H54 (cell line): ENCODE measurements at places on chromosomes 7 and 10.

DNA sequence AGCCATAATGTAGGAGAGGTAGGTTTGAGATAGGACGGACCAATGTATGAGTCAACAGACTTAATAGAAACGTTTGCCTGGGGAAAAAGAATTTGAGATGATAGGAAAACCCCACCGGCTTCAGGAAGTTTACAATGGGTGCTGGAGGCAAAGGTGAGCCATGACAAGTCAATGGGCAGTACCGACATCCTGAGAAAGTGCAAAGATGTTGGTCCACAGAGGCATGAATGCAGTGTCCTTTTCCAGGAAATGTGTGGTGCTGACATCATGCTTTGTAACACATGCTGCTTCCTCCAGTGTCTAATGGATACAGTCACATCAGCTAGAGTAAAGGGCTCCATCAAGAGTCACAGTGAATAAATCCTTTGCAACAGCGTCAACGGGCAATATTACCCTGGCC, 533.6 kb downstream of the INHBA start:
- DNase-seq, result no peak

GRCh38 chr7:30907527-30908267, 4.0 kb upstream of the AQP1 start:
- DNase-seq, result no peak

GRCh38 chr10:102593074-102593803, 51.0 kb upstream of the TRIM8 start:
- DNase-seq, result peak; percentile 63

DNA sequence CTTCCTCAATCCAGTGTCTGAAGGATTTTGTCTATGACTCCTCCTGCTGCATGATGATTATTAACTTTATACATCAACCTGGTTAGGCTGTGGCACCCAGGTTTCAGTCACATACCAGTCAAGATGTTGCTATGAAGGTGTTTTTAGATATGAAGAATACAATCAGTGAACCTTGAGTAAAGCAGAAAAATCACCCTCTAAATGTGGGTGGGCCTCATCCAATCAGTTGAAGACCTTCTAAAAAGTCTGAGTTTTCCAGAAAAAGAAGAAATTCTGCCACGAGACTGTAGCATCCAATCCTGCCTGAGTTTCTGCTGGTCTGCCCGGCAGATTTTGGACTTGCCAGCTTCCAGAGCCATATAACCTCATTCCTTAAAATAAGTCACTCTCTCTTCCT, 126.1 kb upstream of the FRMD4A start:
- no peak for DNase-seq

DNA sequence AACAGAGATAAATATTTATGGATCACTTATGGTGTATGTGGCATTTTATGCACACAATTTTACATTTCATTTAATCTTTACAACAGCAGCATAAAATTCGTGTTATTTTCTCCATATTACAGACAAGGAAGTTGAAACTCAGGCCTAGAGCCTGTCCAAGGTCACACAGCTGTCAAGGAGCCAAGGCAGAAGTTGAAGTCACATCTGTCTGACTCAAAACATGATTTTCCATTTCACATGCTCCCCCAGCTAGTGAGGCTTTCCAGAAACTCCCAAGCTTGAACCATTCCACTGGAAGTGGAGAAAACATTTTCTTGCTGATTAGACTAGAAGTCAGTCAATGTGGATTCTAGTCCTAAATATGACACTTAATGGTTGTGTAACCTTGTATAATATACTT, 110.5 kb downstream of the HECTD2 start:
- no peak for DNase-seq

DNA sequence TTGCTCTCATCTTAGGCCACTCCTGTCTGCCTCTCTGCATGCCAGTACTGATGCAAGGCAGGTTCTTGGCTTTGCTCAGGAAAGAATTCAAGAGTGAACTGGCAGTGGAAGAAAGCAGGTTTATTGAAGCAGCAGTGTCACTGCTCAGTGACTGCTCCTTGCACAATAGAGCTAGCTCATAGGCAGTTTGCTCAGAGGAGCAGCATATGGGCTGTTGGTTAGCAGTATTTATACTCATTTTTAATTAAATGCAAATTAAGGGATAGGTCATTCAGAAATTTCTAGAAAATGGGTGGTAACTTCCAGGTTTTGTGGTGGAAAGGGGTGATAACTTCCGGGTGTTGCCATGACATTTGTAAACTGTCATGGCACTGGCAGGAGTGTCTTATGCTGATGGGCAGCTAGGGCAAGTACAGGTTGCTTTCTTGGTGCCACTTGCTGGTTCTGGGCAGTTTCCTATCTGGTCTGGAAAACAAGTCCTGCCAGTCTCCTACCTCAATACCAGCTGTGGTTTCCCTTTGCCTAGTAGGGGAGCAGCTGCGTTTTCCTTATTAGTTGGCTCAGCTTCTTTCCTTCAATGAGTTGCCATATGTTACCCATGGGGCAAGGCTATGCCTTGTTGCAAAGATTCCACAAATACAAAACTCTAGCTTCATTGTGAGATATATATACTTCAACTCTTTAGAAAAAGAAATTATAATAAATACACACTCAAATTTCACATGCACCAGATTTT, 64.8 kb upstream of the CALD1 start:
- no peak for DNase-seq

DNA sequence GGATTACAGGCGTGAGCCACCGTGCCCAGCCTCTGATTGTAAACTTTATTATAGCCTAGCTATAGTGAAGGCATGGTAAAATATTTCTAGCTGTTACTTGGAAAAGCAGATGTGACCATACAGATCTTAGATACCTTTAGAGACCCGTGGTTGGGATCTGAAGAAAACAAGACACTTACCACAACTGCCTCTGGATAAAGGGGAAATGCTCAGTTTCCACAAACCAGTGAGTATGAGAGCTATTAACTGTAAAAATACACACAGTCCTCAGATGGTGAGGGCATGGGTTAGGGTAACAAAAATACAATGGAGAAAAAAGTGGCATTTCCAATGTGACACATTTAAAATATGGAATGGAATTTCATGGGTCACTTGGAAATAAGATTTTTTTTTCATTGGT, 63.0 kb downstream of the ZNF438 start:
- DNase-seq, result no peak
